ENCODE measurements at places on chromosomes 2 and 18.

DNA sequence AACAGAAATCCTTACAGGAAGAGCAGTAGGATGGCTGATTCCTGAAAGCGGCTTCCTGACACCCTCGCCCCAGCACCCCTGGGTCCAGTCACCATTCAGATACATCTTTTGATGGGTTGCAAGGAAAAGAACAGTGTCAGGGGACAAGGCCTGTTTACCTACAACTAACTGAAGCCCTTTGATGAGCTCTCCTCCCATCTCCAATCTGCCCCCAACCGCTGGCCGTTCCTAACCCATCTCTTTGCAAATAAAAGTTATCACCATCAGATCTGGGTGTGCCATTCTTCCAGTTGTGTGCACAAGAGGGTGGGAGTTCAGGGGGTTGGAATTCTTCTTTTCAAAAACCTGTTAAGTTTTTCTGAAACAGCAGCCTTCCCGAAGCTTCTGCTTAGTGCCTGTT, 48.9 kb downstream of the ARL4C start:
- no peak for DNase-seq

DNA sequence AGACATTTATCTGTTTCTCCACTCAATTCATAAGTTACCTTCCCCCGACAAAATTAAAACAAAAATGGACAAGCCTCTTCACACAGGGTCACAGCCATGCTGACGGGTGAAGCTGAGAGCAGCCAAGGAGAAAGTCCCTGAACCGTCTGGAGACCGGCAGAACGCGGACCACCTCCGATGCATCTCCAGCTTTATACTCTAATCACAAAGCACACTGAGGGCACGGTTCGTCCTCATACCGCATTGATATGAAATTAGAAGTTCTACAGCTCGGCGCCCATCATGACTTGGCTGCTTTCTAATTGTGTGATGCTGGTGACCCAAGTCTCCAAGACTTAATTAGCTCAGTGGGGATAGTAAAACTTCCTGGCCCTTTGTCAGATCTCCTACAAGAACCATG, 181.2 kb upstream of the PXDN start:
- no peak for DNase-seq

- no peak for DNase-seq
Observed at GRCh38 chr2:177432703-177433102, 40.1 kb downstream of the AGPS start.

DNA sequence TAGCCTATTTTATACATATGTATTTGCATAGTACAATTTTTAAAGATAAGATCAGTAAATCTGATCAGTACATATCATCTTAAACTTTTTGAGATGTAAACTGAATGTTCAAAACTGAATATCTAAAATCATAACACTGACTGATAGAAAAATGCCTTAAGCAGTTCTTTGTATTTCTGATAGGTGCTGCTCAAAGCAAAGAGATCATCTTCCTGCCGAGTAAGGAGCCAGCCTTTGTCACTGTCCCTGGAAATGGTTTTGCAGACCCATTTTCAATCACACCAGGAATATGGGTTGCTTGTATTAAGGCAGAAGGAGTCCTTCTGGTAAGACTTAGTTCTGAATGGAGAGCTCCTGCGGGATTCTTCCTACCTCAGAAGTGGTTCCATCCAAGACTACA, 135.0 kb downstream of the LAMA3 start:
- no peak for DNase-seq

GRCh38 chr18:38972571-38972970, 1407.0 kb upstream of the CELF4 start:
- no peak for DNase-seq

DNA sequence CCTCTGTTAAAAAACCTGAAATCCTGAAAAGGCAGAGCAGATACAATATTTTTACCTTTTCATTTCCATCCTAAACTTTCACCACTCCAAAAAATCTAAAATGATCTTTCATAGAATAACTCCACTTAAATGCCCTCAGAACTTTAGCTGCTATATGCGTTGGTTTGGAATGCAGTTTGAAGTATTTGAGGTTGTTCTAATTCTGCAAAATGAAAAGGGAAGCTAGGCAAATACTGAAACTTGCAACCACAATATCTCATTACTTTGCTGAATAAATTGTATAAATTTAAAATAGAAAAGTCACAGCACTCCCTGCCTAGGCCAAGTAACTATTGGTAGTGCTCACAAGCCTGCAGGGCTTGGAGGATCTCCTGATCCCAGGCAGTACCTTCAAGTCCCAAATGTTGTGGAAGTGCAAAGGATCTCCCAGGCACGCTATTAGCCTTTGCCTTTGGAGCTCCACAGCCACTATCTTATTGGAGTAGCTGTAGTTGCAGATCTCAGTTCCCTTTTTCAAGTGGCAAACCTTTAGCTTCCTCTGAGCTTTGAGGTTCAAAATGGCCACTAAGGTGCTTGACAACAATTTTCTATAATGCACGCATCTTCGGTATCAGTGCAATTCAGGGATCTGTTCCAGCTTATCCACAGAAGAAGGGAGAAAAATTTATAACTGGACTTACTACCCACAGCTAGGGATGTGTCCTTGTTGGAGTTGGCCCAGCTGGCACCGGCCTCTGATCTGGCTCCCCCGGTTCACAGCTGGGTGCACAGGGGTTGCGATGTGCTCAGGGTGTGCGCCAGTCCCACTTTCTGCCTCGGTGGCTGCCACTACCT, 43.4 kb upstream of the ANKRD62 start:
- no peak for DNase-seq

- no peak for DNase-seq
Observed at GRCh38 chr2:160375037-160375436, 118.6 kb downstream of the RBMS1 start.

- DNase-seq, result no peak
Observed at GRCh38 chr2:74052732-74053710, 68.3 kb downstream of the TET3 start.

- DNase-seq, result no peak
Observed at GRCh38 chr2:207258263-207258991, 92.7 kb upstream of the KLF7 start.

GRCh38 chr2:101501443-101501842, 26.5 kb upstream of the RFX8 start:
- peak; percentile 11 for DNase-seq

DNA sequence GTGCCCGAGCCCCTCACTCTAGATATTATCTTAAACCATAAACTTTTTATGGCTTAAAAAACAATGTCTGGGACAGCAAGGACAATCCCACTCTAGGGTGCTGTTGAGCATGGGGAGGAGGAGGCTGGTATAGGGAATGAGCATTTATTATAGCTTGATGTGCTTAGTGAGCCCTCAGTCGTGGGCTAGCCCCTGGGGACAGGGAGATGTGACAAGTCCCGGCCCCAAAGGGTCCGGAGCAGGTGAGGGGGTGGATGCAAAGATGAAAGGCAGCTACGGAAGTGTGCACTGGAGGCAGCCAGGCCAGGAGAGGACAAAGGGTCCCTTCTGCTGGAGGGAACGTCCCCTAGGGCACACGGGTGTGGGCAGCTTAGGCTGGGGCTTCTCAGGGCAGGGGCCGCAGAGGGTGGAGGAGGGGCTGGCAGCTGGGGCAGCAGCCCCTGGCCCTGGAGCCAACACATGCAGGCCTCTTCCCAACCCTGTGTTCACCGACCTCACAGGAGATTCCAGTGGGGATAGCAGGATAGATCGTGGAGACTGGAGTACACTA, 106.3 kb upstream of the GPC1 start:
- DNase-seq, result no peak
